ENCODE measurements at places on chromosomes 3 and 15.

DNA sequence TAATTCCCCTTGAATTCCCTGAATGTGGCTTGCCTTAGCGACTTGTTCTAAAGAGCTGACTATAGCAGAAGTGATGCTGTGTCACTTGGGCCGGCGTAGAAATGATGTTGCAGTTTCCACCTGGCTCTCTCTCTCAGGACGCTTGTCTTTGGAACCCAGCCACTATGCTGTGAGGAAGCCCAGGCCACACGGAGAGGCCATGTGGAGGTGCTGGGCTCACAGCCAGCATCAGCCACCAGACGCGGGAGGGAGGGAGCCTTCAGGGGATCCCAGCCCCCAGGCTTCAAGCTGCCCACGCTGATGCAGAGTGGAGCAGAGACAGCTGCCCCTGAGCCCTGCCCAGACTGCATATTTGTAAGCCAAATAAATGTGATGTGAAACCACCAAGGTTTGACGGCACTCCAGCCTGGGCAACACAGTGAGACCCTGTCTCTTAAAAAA, 18.6 kb downstream of the RNU5B-1 start:
- DNase-seq: no peak

- DNase-seq: peak; percentile 81
These were observed 15.3 kb upstream of the IREB2 start for GRCh38 chr15:78422571-78423340.

DNA sequence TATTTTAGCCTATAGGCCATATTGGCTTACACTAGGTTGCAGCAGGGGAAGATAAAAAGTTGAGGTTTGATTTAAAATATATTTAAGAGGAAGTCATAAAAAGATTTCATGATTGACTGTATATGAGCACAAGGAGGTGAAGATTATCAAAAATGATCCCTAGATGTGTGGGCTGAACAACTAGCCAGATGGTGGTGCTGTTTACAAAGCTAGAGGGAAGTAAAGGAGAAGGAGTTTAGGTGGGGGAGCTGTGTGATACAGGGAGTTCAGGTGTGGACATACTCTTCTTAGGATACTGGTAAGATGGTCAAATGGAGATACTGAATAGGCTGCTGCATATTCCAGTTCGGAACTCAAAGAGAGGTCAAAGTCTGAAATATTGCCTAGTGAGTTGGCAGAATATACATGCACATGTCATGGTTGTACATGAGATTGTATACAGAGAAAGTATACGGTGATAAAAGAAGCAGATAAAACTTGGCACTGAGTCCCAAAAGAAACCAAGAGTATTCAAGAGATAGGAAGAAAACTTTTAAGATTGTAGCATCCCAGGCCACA, 727.8 kb downstream of the NLGN1 start:
- peak; percentile 56 for DNase-seq

GRCh38 chr3:123582315-123582714, 2.5 kb downstream of the HACD2 start:
- DNase-seq: no peak
